Colonic mucosa (tissue), 4 donors: ENCODE measurements at places on chromosomes 4 and X. TPM values are rescaled to one million over a fixed set of nuclear protein-coding genes. Genes with fewer than 3 reads are reported as not detected.

DNA sequence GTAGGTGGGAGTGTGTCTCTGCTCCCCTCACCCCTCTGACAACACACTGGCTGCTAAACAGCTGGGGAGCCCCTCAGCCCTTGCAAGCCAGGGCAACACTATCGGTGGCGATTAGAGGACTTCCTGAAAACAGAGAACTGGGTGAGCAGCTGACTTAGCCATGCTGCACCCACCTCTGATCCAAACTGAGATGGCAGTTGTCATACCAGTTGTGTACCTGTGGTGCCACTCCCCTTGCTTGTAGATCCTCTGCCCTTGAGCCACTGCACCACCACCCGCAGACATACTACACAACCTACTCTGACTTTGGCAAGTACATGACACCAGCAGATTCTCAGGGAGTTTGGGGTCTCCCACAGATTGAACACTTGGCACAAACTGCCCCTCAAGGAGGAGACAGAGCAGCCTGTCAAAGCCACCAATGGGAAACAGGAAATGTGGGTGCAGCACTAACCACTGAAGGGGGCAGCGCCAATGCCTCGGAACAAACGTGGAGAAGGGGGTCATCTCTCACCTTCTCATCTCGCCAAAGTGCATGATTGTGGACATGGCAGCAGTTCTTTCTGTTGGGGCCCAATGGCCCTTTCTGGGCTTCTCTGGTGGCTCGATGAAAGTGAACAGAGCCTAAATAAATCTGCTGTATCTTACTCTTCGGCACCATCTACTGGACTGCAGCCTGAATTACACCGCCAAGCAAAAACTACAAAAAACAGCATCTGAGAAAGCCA, 119.8 kb downstream of the NEK1 start:
- no peak overlapping the region for H3K27ac ChIP-seq
- DNase-seq, result peak; percentile 33
- H3K4me1 ChIP-seq, result no peaks in the 10 kb centered on the region

Gene ODAPH
- not detected for total RNA-seq

Gene CENPI
- total RNA-seq, result 16.1 TPM

DNA sequence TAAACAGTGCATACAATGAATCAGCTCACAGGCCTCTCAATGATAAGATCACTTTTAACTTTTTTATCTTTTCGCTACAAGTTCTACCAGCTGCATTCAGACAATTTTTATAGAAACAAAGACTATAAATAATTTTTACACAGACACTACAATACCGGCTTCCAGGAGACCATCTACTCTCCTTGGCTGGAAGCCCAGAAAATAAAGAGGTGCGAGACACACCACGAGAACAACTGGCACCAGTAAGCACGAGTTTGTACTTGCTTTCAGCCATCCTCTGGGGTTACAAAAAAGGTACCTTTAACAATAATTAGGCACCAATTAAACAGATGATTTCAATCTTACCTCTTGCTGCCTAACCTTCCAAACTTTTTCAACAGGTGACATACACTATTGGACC, 11.2 kb upstream of the PRDX4 start:
- H3K36me3 ChIP-seq, result no peaks in the 10 kb centered on the region
- no peak overlapping the region for H3K4me3 ChIP-seq

Gene ART3
- total RNA-seq, result 1.8 TPM

- peak; percentile 52 for DNase-seq
- no peaks in the 10 kb centered on the region for H3K36me3 ChIP-seq
- H3K27ac ChIP-seq, result peak overlapping the region; percentile 20
- no peak overlapping the region for H3K4me3 ChIP-seq
Measured at GRCh38 chr4:38565271-38566199, 98.5 kb upstream of the KLF3 start.

GRCh38 chrX:150326541-150327247, 36.4 kb upstream of the MAMLD1 start:
- H3K27me3 ChIP-seq, result no peaks in the 10 kb centered on the region
- no peak overlapping the region for H3K4me3 ChIP-seq
- no peaks in the 10 kb centered on the region for H3K36me3 ChIP-seq
- H3K4me1 ChIP-seq, result no peaks in the 10 kb centered on the region
- no peak for DNase-seq

GRCh38 chr4:94354474-94354896, 11.8 kb upstream of the HPGDS start:
- no peak for DNase-seq
- no peaks in the 10 kb centered on the region for H3K36me3 ChIP-seq
- no peak overlapping the region for H3K4me3 ChIP-seq

Gene TMSB15C
- 0.89 TPM for total RNA-seq

- peak within 1 kb of the TSS; percentile 96 for H3K27ac ChIP-seq
- no peaks in the 10 kb centered on the region for H3K36me3 ChIP-seq
- no peaks in the 10 kb centered on the region for H3K27me3 ChIP-seq
- peak; percentile 95 for DNase-seq
Measured at GRCh38 chr4:109702950-109703663, at the start of gene CASP6. TSS of gene CASP6 (minus strand) at chr4:109703445. CDS start at chr4:109703395, 50 bp downstream.

DNA sequence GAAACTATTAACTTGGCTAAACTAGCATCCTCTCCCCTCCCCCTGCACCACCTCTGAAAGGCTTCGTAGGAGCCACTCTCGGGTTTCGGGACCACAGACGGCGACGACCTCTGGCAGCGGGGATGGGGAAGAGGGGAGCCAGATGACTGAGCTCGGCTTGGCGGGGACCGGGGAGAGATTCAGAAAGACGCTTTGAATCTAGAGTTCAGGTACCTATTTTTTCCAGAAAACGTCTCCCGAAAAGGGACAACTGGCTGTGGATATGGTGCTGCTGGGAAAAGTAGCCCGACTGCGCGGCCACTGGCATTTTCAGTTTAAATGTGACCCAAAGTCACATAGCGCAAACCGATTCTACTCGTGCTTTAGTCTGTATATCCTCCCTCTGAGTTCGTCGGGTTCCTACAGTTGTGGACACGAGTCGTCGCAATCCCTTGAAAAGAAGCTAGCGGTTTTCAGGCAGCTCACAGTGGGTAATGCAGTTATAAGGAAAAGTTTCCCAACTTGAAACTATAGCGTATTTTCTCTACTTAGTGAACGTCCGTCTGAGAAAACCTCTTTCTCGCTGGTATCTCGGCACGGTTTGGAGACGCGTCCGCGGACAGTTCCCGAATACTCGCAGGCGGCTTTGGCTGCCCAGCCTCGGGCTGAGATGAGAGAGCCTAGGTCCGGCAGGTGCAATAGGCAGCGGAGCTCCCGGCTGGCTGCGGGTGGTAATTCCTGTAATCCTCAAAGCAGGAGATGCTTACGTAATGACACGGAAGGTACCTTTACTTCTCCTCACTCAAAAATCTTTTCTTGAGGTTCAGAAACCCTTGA, 1.3 kb downstream of the PARM1 start:
- peak; percentile 65 for DNase-seq
- no peaks in the 10 kb centered on the region for H3K4me1 ChIP-seq
- no peaks in the 10 kb centered on the region for H3K36me3 ChIP-seq
- H3K27me3 ChIP-seq, result no peaks in the 10 kb centered on the region

DNA sequence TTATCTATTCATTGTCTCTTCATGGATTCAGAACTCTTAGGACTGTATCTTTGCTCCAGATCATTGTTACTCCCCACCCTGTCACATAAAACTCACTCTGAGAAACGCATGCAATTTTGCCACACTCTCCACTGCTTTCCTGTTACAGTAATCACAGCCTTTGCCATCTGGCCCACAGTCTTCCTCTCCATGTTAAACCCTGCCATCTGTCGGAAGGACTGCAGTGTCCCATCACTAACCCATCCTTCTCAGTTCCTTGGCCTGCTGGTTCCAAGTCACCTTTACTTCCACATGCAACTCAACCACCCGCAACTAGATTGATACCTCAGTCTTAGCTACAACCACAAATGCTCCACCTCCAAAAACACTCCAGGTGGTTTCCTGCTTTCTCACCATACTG, 308.7 kb upstream of the FAM241A start:
- H3K27ac ChIP-seq, result no peak overlapping the region
- H3K27me3 ChIP-seq, result no peaks in the 10 kb centered on the region
- no peaks in the 10 kb centered on the region for H3K4me1 ChIP-seq
- no peak for DNase-seq

- no peak overlapping the region for H3K4me3 ChIP-seq
- DNase-seq, result no peak
- H3K36me3 ChIP-seq, result no peaks in the 10 kb centered on the region
- H3K27ac ChIP-seq, result no peak overlapping the region
Measured at GRCh38 chr4:189121336-189121735, 819.3 kb upstream of the FRG1 start.

- H3K4me3 ChIP-seq, result no peak overlapping the region
- H3K36me3 ChIP-seq, result no peaks in the 10 kb centered on the region
- no peak for DNase-seq
- no peak overlapping the region for H3K27ac ChIP-seq
Measured at GRCh38 chr4:38344929-38345328, 319.1 kb upstream of the KLF3 start.

DNA sequence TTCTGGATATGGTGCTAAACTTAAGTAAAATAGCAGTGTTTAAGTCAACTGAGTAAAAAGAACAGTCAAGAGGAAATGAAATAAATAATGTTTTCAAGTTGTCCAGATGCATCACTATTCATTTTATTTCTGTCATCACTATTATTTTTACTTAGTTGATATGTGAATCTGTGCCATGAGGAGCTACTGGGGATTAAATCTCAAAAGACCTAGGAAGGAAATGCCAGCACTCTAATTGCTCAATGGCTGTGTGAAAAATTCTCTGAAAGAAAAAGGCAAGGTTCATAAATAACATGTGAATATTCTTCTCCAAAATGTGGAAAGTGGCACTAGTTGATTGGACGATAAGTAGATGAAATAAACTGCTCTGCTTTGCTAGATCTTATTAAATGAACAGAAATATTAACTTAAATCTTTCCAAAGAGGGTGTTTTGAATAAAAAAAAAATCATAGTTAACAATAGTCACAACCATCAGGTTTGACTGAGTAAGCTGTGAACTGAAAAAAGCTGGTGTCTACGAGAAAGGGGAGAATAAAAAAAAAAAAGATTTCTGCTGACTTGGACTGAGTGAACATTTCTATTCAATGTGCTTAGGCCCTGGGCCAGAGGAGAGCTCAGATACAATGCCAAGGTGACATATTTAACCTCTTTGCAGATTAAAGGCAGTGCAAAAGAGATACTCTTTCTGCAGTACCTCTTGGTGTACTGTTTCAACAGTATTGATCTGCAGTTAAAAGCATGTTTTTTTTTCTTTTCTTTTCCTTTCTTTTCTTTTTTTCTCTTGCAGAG, 1.6 kb downstream of the SPARCL1 start:
- no peaks in the 10 kb centered on the region for H3K4me1 ChIP-seq
- H3K36me3 ChIP-seq, result no peaks in the 10 kb centered on the region
- H3K4me3 ChIP-seq, result no peak overlapping the region
- H3K27ac ChIP-seq, result peak overlapping the region; percentile 56
- no peak for DNase-seq

- no peaks in the 10 kb centered on the region for H3K4me1 ChIP-seq
- no peaks in the 10 kb centered on the region for H3K36me3 ChIP-seq
Measured at GRCh38 chrX:150050387-150050786, 112.1 kb upstream of the EOLA2 start.

- no peak for DNase-seq
- H3K4me3 ChIP-seq, result no peak overlapping the region
- no peaks in the 10 kb centered on the region for H3K27me3 ChIP-seq
- no peak overlapping the region for H3K27ac ChIP-seq
Measured at GRCh38 chr4:169202145-169202699, 68.5 kb downstream of the SH3RF1 start.

GRCh38 chrX:110104078-110104477, 101.2 kb downstream of the TMEM164 start:
- no peak for DNase-seq
- no peaks in the 10 kb centered on the region for H3K4me1 ChIP-seq
- H3K4me3 ChIP-seq, result no peak overlapping the region
- H3K27ac ChIP-seq, result no peak overlapping the region

GRCh38 chrX:110384490-110384889, 25.8 kb downstream of the RTL9 start:
- H3K4me3 ChIP-seq, result no peak overlapping the region
- H3K27me3 ChIP-seq, result no peaks in the 10 kb centered on the region
- no peak overlapping the region for H3K27ac ChIP-seq
- H3K36me3 ChIP-seq, result no peaks in the 10 kb centered on the region
- H3K4me1 ChIP-seq, result no peaks in the 10 kb centered on the region

- no peaks in the 10 kb centered on the region for H3K27me3 ChIP-seq
- H3K36me3 ChIP-seq, result no peaks in the 10 kb centered on the region
- H3K27ac ChIP-seq, result no peak overlapping the region
- H3K4me1 ChIP-seq, result no peaks in the 10 kb centered on the region
- DNase-seq, result no peak
- no peak overlapping the region for H3K4me3 ChIP-seq
Measured at GRCh38 chr4:11546391-11547175, 117.9 kb upstream of the HS3ST1 start.

DNA sequence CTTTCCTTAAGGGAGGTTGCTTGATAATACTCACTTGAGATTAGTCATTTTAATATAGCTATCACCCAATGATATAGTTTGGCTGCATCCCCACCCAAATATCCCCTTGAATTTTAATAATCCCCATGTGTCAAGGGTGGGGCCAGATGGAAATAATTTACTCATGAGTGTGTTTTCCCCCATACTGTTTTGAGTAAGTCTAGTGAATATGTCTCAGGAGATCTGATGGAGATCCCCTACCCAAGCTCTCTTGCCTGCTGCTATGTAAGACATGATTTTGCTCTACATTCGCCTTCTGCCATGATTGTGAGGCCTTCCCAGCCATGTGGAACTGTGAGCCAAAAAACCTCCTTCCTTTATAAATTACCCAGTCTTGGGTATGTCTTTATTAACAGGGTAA, 539.7 kb upstream of the GRID2 start:
- H3K36me3 ChIP-seq, result no peaks in the 10 kb centered on the region
- H3K27me3 ChIP-seq, result no peaks in the 10 kb centered on the region
- no peak overlapping the region for H3K27ac ChIP-seq
- no peak overlapping the region for H3K4me3 ChIP-seq
- no peaks in the 10 kb centered on the region for H3K4me1 ChIP-seq
- DNase-seq, result no peak

- H3K36me3 ChIP-seq, result no peaks in the 10 kb centered on the region
- H3K4me3 ChIP-seq, result no peak overlapping the region
- no peaks in the 10 kb centered on the region for H3K27me3 ChIP-seq
- no peak overlapping the region for H3K27ac ChIP-seq
Measured at GRCh38 chr4:153476829-153477574, 10.8 kb downstream of the TMEM131L start.

DNA sequence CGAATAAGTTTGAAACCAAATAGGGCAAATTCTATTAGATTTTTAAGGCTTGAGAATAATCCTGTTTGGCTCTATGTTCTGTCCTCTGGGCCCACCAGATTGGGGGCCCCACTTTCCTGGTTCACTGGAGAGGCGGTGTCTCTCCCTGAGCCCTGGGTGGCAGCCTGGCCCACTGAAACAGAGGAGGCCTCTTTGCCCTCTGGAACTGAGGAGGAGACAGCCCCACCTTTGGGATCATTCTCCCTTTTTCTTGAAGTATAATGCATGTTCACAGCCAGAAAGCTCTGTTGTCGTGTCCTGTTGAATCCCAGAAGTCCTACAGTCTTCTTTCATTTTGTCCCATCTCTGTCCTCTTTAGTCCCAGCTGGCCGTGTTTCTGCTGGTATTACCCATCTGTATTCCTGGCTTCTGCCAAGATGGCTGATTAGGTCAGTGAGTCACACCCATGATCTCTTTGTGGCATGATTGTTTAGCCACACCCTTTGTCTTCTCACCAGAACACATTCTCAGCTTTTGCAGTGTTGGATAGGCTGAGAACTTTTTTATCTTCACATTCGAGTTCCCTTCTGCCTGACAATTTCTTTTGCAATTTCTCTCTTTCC, 8.1 kb upstream of the TBC1D25 start:
- H3K4me1 ChIP-seq, result no peaks in the 10 kb centered on the region
- no peak overlapping the region for H3K4me3 ChIP-seq
- no peaks in the 10 kb centered on the region for H3K36me3 ChIP-seq
- no peak for DNase-seq
- H3K27me3 ChIP-seq, result no peaks in the 10 kb centered on the region

- no peaks in the 10 kb centered on the region for H3K36me3 ChIP-seq
- no peaks in the 10 kb centered on the region for H3K27me3 ChIP-seq
- no peak overlapping the region for H3K4me3 ChIP-seq
- no peak for DNase-seq
- no peaks in the 10 kb centered on the region for H3K4me1 ChIP-seq
Measured at GRCh38 chrX:2595258-2595657, 94.5 kb upstream of the DHRSX start.
